Activated CD4-positive, alpha-beta T cell treated with anti-CD3 and anti-CD28 coated beads, Interleukin-2, amount 50 U/mL, for 24 hours (primary cell): ENCODE measurements at places on chromosomes 4 and X.

DNA sequence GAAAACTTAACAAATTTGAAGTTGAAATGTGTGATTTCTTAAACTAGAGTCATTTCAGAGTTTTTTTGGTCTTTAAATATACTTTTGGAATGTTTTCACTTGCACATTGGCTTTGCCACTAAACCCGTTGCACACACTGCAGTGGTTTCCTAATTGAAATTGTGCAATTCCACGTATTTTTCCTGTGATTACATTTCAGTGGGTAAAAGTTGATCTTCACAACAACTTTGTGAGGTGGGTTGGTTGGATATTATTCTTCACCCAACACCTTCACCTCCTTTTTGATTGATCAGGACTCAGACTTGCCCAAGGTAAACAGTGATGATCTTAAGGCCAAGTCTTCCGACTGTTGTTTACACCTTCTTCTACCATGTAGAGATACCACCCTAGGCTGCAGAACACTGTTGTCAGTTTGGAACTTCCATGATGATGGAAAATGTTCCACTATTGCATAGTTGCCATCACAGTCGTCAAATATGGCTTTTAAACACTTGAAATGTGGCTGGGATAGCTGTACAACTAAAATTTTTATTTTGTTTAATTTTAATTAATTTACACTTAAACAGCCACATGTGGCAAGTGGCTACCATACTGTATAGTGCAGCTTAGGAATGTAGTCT, 13.7 kb downstream of the SEPTIN11 start:
- no peak for DNase-seq

DNA sequence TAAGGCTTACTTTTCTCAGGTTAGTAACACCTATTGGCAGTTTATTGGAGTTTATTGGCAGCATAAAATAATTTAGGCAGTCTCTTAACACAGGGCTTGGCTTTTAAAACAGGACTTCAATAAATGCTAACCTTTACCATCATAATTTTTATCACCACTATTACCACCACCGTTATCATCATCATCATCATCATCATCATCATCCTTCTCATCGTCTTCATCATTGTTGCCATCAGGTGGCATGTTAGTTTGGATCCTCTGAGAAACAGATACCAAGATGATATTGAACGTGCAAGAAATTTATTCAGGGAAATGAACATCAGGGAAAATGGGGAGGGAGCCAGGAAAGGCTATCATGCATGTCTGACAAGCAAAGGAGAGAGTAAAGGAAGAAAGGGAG, 16.2 kb downstream of the GBA3 start:
- DNase-seq, result no peak

GRCh38 chr4:179095585-179096221, 1653.5 kb upstream of the AGA start:
- no peak for DNase-seq

GRCh38 chr4:146033149-146033548, 94.5 kb upstream of the ZNF827 start:
- no peak for DNase-seq

GRCh38 chr4:70337886-70338420, 3.2 kb downstream of the CABS1 start:
- DNase-seq, result no peak

- no peak for DNase-seq
These were observed 195.0 kb upstream of the S100G start for GRCh38 chrX:16454926-16455325.

GRCh38 chr4:156195914-156196313, 242.2 kb upstream of the CTSO start:
- no peak for DNase-seq

- no peak for DNase-seq
These were observed 23.5 kb downstream of the NKAP start for GRCh38 chrX:119919835-119920585.

GRCh38 chrX:135112096-135112729, 8.1 kb downstream of the ETDB start:
- peak; percentile 30 for DNase-seq

- DNase-seq, result no peak
These were observed 54.4 kb downstream of the CBR4 start for GRCh38 chr4:168955674-168956073.

DNA sequence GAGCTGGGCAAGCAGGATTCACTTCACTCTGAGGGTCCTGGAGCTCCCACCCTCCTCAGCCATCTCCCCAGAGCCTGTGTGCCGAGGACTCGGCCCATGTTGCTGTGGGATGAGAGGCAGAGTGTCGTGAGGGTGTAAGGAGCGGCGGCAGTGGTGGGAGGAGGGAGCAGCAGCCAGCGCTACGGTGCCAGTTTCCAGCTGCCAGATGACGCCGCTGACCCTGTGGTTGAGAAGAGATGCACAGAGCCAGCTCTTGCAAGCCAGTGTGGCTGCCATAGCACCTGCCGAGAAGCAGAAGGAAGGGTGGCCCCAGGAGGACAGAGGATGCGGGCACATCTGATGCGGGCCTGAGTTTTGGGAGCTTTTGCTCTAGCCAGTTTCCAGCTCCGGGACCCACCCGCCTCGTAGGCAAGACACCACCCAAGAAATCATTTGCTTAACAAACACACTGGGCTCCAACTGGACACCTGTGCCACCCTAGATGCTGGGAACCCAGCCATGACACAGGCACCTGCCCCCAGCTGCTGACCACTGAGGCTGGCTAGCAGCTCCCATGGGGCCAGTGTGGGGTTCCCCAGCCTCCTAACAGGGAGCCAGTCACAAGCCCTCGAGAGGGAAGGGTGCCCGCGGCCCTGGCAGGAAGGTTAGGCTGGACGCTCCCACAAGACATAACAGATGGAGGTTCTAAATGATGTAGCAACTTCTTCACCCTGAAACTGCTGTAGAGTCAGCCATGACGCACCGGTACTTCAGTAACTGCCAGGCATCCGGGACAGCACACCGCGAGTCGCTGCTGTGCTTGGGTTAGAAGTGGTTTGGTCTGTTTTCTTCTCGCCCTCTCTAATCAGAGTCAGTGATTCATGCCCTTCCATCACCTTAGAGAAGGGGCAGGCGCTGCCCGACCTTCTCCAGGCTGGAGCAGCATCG, 8.9 kb downstream of the MSANTD1 start:
- DNase-seq, result no peak
